ENCODE measurements at places on chromosomes 7 and 10. TPM values are rescaled to one million over a fixed set of nuclear protein-coding genes. Genes with fewer than 3 reads are reported as not detected.

Gene ITIH2
- not detected for total RNA-seq

Gene GPAM
- total RNA-seq, result 6.5 TPM

Gene GHRHR
- not detected for total RNA-seq

Gene TMED4
- total RNA-seq, result 71.4 TPM

Gene PEX1
- total RNA-seq, result 7.2 TPM

Gene CREB3L2
- 18.8 TPM for total RNA-seq

Gene FOXI2
- not detected for total RNA-seq
